ENCODE measurements at places on chromosomes 6 and 20.

- DNase-seq: peak; percentile 40
Measured at GRCh38 chr20:18288749-18289267, 481 bp downstream of the ZNF133 start.

GRCh38 chr6:52543262-52543661 is 33.6 kb downstream of the TRAM2 start:
- DNase-seq: no peak

GRCh38 chr6:25789475-25789874 is 34.9 kb downstream of the SLC17A4 start:
- no peak for DNase-seq

- DNase-seq: peak; percentile 68
Measured at GRCh38 chr6:143673669-143674068, 4.1 kb upstream of the PHACTR2 start.

- no peak for DNase-seq
Measured at GRCh38 chr20:51354191-51354768, 188.2 kb downstream of the NFATC2 start.

GRCh38 chr20:50368813-50369224 is 141.4 kb upstream of the PTPN1 start:
- DNase-seq: no peak

DNA sequence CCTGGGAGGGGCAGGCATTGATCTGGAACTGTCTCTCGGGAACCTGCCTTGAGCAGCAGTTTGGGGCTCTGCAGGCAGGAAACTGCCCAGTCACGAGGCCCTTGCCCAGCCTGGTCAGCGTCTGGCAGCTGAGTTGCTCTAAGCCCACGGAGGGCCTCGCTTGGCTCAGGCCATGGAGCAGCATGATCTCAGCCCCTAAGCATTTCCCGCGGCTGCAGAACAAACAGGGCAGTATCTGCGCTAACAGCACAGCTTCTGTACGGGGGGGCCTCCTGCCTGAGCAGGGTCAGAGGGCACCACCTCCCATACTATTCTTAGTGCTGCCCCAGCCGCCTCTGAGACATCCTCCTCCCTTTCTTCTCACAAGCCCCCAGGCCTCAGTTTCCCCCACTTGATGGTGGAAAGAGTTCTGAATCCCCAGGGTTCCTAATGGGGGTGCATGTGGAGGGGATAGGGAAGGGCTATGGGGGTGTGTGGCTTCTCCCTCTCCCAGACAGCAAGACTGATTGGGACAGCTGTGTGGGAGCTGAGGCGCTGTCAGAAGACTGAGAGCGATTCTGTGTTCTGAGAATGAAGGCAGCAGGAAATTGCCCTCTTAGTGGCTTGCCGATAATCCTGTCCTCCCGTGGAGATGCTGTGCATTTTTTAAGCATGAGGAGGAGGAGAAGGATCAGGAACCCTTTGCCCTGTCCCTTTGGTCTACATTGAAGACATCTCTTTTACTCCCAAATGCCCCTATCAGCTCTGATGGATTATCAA is 46.4 kb downstream of the MOCS1 start:
- DNase-seq: peak; percentile 79

GRCh38 chr6:17962436-17963031 is 24.9 kb downstream of the KIF13A start:
- peak; percentile 71 for DNase-seq

- no peak for DNase-seq
Measured at GRCh38 chr20:58807801-58808200, 42.9 kb downstream of the GNAS-AS1 start.

- no peak for DNase-seq
Measured at GRCh38 chr20:48006036-48006833, 221.0 kb upstream of the SULF2 start.

DNA sequence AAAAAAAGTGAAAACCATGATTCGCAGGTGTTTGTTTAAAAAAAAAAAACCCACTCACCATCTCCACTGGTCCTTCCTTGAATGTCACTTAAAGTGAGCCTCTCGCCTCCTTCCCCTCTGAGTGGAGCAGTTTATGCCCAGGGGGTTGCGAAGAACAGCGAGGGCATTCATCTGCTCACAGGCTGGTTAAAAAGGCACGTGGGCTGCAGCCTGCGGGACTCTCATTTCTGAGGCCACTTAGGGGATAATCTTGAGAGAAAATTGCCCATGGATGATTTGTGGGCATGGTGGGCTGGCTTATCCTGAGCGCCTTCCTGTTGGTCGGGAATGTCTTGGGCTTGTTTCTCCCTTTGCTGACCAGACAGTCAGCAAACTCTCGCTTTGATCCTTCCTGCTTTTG is 18.9 kb downstream of the BCAS4 start:
- no peak for DNase-seq

DNA sequence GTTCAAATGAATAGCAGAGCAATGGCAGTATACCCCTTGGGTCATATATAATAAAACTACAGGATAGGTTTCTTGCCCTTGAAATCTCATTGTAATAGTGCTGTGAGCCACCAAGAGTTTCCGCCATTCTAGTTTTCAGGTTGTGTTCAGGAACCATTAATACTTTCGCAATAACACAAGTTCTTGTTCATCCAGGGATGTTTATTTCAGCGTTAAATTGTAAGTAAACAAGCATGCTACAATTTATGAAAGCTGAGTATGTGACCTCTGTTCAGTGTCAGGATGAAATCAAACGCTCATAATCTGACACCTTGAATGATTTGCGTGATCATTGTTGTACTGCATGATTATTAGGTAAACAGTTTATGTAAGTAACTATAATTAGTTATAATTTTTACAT is 22.8 kb downstream of the ANKS1A start:
- DNase-seq: no peak

DNA sequence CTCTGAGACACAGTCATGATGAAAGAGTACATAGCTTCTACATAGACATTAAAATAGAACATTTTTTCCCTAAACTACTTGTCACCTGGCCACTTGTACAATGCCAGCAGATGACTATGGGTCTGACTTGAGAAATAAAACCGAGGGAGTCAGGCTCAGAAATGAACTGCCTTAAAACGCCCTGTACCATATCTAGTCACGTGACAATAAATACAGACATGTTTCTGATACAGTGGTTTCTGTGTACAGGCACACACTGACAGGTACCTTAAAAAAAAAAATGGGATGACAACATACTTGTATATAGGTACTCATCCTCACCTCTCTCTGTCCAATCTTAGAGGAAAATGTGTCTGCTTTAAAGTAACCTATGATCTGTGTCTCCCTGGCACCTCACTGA is 144.1 kb downstream of the SH3BGRL2 start:
- no peak for DNase-seq

- DNase-seq: no peak
Measured at GRCh38 chr6:6694368-6694780, 105.9 kb downstream of the LY86 start.

- no peak for DNase-seq
Measured at GRCh38 chr6:20170455-20171148, 41.7 kb downstream of the MBOAT1 start.

DNA sequence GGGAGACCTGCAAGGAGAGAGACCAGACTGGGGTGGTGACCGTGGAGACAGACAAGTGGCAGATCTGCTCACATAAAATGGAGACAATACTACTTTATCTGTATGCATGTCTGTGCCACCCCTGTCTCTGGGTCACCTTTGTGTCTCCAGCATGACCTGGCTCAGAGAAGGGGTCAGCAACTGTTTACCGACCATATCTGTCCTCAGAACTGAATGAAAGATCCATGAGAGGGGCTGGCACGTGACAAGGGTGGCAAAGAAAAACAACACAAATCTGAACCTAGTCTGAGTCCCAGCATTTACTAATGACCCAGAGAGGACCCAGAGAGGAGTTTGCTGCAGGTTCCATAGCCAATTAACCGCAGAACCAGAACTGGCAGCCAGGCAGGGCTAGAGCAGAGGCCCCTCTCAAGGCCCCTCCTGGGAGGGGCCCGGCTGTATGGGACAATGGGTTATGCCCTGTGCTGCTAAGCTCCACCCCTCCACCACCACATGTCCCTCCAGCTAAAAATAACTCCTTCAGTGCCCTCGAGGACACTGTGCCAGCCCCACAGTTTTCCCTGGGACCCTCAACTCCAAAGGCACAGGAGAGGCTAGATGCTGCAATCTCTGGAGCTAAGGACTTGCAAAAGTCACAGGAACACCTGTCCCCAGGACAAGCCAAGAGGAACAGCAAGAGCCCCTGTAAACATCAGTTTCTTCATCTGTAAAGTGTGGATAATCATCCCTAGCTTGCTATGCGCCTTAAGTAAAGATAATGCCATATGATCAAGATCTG is 2.2 kb downstream of the AHCY start:
- no peak for DNase-seq

DNA sequence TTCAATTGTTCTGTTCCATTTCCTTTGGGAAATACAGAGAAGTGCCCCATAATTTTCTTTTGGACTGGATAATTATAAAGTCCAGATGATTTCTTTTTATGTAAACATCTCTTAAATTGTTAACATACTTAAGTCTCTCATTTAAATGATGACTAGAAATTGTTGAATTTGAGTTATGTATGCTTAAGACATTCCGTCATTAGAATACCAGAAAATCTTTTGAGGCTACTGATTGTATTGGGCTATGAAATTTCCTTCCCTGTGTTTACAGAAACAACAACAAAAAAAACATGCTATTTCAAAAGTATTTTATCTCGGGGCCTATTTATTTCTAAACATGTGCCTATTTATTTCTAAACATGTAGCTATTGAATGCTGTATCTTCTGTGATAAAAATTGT is 125.4 kb downstream of the SH3BGRL2 start:
- DNase-seq: no peak
